ENCODE measurements at places on chromosomes 4 and X.

DNA sequence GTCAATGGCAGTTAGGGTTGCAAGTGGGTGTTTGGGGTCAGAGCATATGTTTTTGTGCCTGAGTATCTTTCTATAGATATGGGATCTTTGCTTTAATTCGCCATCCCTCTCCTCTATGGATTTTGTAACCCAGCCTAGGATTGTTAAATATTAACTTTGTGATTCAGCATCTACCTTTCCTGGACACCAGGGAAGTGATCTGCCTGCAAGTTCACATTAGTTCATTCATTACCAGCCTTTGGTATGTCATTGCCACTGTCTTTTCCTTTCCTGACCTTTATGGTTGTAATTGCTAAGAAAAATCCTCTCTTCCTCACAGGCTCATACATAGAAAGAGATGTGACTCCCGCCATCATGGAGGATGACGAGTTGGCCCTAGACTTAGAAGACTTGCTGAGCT is 73.8 kb downstream of the KIT start:
- no peak for DNase-seq

- no peak for DNase-seq
Observed at GRCh38 chrX:129139837-129140598, 383.3 kb downstream of the SMARCA1 start.

GRCh38 chr4:143506031-143506430 is 7.5 kb upstream of the SMARCA5 start:
- DNase-seq: no peak

- no peak for DNase-seq
Observed at GRCh38 chrX:30580641-30581040, 3.1 kb upstream of the TASL start.

DNA sequence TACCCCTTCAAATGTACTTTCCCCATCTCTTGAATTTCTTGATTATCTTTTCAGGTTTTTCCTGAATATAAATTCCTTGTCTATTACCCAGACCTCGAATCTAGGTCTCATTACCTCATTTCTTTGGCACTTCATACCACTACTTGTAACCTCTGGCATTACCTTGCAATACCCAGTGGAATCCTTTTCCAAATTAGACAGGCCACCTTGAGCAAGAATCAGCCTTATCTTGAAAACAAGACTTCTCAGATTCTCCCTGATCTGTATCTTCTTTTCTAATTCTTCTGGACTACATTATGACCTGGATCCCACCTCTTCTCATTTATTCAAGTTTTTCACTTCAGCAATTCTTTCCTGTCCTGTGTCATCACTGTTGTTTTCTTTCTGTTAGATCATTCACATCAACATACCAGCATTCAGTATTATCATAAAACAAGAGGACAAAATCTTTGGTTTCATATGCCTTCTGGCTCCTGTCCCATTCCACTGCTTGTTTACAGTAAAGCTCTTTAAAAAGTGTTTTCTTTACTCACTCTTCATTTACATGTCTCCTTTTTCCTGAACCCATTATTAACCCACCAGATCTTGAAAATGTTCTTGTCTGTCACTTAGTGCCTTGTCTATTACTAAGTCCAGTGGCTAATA is 275.6 kb upstream of the HS3ST1 start:
- DNase-seq: no peak

DNA sequence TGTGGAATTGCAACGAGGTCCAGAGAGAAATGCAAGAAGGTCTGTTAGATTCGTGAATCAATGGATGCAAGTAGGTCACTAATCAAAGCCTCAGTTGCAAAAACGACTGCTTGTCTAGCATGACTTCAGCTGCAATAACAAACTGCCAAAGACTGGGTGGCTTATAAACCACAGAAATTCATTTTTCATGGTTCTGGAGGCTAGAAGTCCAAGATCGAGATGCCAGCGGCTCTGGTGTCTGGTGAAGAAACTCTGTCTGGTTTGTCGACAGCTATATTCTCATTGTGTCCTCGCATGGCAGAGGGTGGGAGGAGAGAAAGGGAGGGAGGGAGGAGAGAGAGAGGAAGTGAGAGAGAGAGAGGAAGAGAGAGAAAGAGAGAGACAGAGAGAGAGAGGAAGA is 114.7 kb downstream of the MXRA5 start:
- DNase-seq: no peak

GRCh38 chr4:79862821-79863220 is 210.2 kb downstream of the ANTXR2 start:
- no peak for DNase-seq

- DNase-seq: no peak
Observed at GRCh38 chr4:79574741-79575451, 166.9 kb upstream of the GK2 start.
